ENCODE measurements at places on chromosomes 12 and 14. TPM values are rescaled to one million over a fixed set of nuclear protein-coding genes. Genes with fewer than 3 reads are reported as not detected.

Gene GLIPR1L2
- total RNA-seq: 3.3 TPM

Gene ZFYVE21
- 51.6 TPM for total RNA-seq

Gene DTX1
- 2.5 TPM for total RNA-seq

Gene EFCAB11
- total RNA-seq: 2.7 TPM

Gene TRHDE
- not detected for total RNA-seq

Gene KERA
- not detected for total RNA-seq

Gene GLIPR1L1
- total RNA-seq: not detected

Gene EXOC3L4
- 1.9 TPM for total RNA-seq

Gene CHURC1
- 105 TPM for total RNA-seq

Gene RASAL1
- not detected for total RNA-seq

Gene MAP1LC3B2
- total RNA-seq: 0.24 TPM

Gene KRT73
- total RNA-seq: not detected

Gene SERPINA12
- total RNA-seq: not detected

All from cardiac ventricle fibroblast (primary cell).